ENCODE measurements at places on chromosomes 4 and X. TPM values are rescaled to one million over a fixed set of nuclear protein-coding genes. Genes with fewer than 3 reads are reported as not detected.

Gene PLP1
- 637 TPM for total RNA-seq

Gene DTHD1
- 0.62 TPM for total RNA-seq

Gene GPR119
- not detected for total RNA-seq

Gene TEX11
- not detected for total RNA-seq

Gene AMBN
- total RNA-seq: not detected

Gene TMEM185A
- 31.5 TPM for total RNA-seq

Gene TBL1X
- total RNA-seq: 27.2 TPM

Gene NWD2
- total RNA-seq: not detected

Gene SUPT20HL2
- not detected for total RNA-seq

Gene XPNPEP2
- 6.6 TPM for total RNA-seq

Gene DCAF12L2
- total RNA-seq: 0.22 TPM

DNA sequence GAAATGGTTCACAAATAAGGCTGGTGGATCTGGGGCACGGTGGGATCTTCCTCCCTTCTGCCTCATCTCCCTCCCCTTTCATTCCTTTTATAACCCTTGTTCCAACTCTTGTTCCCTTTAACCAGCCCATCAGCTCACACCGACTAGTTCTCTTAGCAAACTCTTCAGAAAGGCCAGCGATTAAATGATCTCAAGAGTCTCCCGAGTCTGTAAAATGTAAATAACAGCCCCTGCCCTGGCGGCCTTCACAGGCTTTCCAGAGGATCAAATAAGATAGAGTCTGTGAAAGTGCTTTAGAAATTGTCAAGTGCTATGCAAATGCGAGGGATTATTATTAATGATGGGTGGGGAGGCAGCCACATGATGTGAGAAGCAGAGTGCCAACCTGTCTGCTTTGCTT is 27.1 kb downstream of the TSC22D3 start:
- DNase-seq: no peak

DNA sequence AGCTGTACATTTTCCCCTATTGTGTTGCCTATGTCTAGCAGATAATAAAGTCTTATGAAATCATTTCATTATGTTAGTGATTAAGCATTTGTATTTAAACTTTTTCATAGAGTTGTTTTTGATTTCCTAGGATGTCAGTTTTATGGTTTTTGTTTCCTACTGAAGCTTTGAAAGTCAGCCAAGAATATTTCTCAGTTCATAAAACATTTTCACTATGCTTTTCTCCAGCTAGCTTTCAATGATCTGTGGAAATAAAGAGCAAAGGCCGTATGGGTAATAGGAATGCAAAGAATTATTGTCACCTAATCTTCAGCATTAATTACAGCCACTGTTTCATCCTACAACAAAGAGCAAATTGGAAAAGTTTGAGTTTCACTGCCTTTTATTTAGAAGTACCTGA is 145.7 kb upstream of the NUDT6 start:
- DNase-seq: no peak

DNA sequence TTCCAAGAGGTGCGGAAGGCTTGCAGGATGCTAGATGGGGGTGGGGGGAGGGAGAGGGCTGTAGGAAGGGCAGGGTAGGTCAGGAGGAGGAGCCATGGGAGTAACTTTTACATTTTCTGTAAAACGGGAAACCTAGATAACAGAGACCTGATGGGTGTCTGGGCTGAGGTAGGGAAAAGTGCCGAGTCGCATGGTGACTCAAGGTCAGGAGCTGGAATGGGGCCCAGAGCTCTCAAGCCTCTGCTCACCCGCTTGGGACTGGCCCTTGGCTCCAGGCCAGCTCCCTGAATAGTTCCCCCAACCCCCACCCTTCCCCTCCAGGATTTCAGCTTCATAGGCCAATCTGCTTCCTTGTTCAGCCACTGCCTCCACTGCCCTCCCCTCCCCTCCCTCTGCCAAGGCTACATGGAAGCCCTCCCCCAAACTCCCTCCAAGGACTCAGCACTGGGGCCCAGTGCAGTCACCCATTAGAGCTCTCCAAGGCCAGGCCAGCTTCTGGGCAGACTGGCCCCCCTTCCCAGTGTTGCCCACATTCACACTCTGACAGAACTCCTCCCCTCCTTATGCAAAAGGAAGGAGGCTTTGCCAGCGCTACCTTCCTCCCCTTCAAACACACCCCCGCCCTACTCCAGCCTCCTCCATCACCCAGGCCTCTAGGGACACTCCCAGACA is 43.6 kb downstream of the TSC22D3 start:
- DNase-seq: peak; percentile 89

- no peak for DNase-seq
Observed at GRCh38 chrX:143437439-143437838, 79.8 kb downstream of the SPANXN3 start.

- DNase-seq: no peak
Observed at GRCh38 chrX:39465467-39465866, 632.3 kb downstream of the BCOR start.

- no peak for DNase-seq
Observed at GRCh38 chrX:24876530-24877287, 139.1 kb downstream of the ARX start.

DNA sequence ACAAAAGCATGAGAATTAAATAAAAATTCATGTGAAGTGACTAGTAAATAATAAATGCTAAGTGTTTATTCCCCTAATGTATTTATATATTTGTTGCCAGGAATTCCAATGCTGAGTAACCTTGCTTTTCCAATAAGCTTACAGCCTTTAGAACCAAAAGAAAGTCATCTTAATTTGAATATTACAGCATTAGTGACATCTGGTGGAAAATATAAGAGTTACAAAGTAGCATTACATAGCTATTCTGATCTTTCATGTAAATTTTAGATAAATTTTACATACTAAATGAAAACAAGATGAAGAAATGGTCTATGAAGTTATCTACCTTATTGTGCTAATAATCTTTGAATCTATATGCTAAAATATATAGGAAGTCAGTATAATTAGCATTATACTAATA is 10.4 kb downstream of the MAD2L1 start:
- no peak for DNase-seq

GRCh38 chr4:67762086-67762485 is 7.9 kb upstream of the GNRHR start:
- DNase-seq: no peak

GRCh38 chrX:1307626-1308340 is 28.8 kb upstream of the IL3RA start:
- no peak for DNase-seq

- no peak for DNase-seq
Observed at GRCh38 chr4:157655096-157655809, 434.7 kb downstream of the GRIA2 start.

- DNase-seq: no peak
Observed at GRCh38 chr4:173135241-173135847, 33.3 kb upstream of the GALNT7 start.

- DNase-seq: no peak
Observed at GRCh38 chr4:106676173-106676921, 307.8 kb upstream of the GIMD1 start.

DNA sequence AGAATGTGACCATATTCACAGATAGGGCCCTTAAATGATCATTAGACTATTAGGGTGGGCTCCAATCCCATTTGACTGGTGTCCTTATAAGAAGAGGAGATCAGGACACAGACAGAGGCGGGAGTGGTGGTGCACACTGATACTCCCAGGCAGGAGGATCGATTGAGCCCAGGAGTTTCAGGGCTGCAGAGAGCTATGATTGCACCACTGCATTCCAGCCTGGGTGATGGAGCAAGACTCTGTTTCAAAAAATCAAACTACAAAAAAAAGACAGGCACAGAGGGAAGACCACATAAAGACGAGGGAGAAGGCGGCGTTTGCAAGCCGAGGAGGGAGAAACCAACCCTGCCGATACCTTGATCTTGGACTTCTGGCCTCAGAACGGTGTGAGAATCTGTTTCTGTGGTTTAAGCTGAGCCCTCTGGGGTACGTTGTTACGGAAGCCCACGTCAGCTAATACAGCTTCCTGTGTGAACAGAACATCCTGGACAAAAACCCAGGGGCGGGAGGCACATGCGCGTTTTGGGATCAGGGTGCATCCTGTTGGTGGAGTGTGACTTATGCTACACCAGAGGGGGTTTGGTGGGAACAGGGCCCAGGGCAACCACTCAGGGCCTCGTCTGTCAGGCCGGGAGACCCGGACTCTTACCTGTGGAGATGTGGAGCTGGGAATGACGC is 211.8 kb upstream of the PSAPL1 start:
- no peak for DNase-seq

DNA sequence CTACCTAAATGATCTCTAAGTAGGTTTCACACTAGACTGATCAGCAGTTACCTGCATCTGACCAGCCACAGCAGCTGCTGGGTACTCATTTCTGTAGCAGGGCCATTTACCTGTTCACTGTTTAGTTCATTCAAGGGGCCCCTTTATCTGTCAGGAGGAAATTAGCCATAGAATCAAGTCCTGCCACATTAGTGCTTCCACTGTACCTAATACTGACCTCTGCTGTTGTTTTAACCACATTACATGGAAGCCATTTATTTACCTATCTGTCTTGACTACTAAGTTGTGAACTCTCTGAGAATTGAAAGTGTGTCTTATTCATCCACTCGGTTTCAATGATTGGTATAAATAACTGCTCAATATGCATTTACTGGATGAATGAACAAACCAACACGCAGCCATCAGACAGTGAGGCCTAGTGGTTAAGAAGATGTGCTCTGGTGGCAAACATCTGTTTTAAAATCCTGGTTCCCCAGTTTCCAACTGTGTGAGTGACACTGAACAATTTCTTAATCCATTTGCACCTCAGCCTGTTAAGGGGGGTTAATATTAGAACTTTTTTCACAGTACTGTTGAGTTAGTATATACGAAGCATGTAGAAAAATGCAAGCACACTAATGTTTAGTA is 30.0 kb upstream of the ANXA5 start:
- DNase-seq: no peak

GRCh38 chr4:7777017-7777710 is 162.5 kb downstream of the AFAP1 start:
- DNase-seq: no peak

DNA sequence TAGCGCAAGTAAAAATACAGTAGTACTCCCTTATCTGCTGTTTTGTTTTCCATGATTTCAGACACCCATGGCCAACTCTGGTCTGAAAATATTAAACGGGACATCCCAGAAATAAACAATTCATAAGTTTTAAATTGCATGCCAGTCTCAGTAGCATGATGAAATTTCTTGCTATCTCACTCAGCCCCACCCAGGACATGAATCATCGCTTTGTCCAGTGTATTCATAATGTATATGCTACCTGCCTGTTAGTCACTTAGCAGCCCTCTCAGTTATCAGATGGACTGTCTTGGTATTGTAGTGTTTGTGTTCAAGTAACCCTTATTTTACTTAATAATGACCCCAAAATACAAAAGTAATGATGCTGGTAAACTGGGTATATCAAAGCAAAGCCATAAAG is 158.2 kb upstream of the DDIT4L start:
- no peak for DNase-seq

DNA sequence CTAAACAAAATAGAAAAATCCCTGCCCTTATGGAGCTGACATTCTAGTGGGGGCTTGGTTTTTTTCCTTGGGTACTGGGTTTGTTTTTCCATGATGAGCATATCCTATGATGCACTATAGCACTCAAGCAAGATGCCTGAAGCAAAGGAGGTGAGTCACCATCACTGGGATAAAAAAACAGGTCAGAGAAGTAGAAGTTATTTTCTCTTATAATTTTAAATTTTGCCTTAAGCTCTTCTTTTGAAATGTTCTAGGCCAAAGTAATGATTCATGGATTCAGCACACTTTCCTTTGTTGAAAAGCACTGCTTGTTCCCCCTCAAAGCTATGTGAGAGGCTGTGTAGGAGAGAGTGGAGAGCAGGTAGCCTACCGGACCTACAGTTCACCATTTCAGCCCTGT is 15.2 kb upstream of the CXCL2 start:
- DNase-seq: no peak

GRCh38 chr4:145843639-145844038 is 95.0 kb downstream of the ZNF827 start:
- no peak for DNase-seq

GRCh38 chr4:70948665-70949260 is 44.7 kb upstream of the DCK start:
- DNase-seq: no peak

GRCh38 chrX:50000937-50001542 is 78.6 kb downstream of the CLCN5 start:
- no peak for DNase-seq

GRCh38 chr4:150006197-150006596 is 72.0 kb upstream of the DCLK2 start:
- DNase-seq: no peak

GRCh38 chr4:159062381-159062780 is 40.5 kb upstream of the RAPGEF2 start:
- DNase-seq: no peak

- DNase-seq: no peak
Observed at GRCh38 chr4:135838889-135839288, 1637.3 kb upstream of the PABPC4L start.

- no peak for DNase-seq
Observed at GRCh38 chrX:70432936-70433847, 10.1 kb downstream of the GDPD2 start.

Measured in sciatic nerve (tissue), 2 donors.